Myometrial cell (primary cell): ENCODE measurements at places on chromosomes 11 and 22. TPM values are rescaled to one million over a fixed set of nuclear protein-coding genes. Genes with fewer than 3 reads are reported as not detected.

RSF1 gene
- total RNA-seq: 7.8 and 13.5 TPM in 2 replicates

HTR3A gene
- not detected in 2 replicates for total RNA-seq

LRRN4CL gene
- 5.8 and 6.6 TPM in 2 replicates for total RNA-seq

UBE4A gene
- total RNA-seq: 41.2 and 50.5 TPM in 2 replicates
